ENCODE measurements at places on chromosomes 4 and X.

- DNase-seq: no peak
Observed at GRCh38 chrX:2658585-2659292, 32.4 kb upstream of the CD99 start.

GRCh38 chr4:78975865-78976264, 36.6 kb upstream of the PAQR3 start:
- DNase-seq: peak; percentile 14

- DNase-seq: no peak
Observed at GRCh38 chr4:175988511-175988910, 77.1 kb upstream of the WDR17 start.

- no peak for DNase-seq
Observed at GRCh38 chr4:70437197-70437596, 34.8 kb upstream of the MUC7 start.

DNA sequence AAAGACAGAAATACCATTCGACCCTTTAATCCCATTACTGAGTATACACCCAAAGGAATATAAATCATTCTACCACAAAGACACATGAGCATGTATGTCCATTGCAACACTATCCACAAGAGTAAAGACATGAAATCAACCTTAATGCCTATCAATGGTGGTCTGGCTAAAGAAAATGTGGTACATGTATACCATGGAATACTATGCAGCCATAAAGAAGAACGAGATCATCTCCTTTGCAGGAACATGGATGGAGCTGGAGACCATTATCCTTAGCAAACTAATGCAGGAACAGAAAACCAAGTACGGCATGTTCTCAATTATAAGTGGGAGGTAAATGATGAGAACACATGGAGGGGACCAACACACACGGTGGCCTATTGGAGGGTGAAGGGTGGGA, 7.9 kb downstream of the SCLT1 start:
- DNase-seq: no peak

DNA sequence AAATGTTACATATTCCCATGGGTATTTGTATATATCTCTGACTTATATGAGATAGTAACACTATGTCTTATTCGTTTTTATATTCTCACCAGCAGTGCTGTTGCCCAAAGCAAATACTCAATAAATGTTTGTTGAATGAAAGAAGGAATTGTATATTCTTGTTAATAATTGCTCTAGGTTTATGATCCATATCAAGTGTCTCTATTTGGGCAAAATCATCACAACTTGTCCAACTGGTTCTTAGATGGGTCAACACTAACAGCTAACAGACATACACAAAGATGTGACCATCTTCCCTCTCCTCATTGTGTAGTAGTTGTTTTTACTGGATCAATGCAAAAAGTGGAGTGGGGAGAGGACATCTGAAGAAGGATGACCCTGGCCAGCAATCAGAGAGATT, 6.6 kb upstream of the APLN start:
- no peak for DNase-seq

DNA sequence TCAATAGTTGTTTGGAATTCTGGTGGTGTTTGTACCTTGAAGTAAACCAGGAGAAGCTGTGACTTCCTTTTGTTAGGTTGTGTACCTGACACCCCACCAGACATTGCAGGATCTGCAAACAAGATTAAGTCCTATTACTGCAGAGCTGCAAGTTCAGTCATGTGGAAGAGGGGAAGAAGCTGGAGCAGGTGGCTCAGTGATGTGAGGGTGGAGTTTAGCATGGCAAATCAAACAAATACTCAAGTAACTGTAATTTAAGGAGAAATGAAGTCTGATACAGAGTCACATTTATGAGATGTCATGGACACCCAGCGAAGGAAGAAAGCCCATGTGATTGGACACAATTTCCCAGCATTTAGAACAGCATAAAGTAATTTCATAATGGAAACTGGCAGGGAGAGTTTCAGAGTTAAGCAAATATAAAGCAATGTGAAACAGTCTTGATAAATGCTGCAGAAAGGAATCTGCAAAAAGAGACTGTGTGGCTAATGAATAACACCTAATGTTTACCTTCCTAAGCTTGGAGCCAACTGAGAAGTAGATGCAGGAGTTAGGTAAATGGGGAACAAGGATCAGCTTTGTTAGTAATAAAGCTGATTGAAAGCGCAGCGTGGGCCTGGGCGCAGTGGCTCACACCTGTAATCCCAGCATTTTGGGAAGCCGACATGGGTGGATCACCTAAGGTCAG, 249.1 kb downstream of the GBA3 start:
- peak; percentile 71 for DNase-seq

- no peak for DNase-seq
Observed at GRCh38 chr4:168925789-168926490, 84.1 kb downstream of the CBR4 start.

DNA sequence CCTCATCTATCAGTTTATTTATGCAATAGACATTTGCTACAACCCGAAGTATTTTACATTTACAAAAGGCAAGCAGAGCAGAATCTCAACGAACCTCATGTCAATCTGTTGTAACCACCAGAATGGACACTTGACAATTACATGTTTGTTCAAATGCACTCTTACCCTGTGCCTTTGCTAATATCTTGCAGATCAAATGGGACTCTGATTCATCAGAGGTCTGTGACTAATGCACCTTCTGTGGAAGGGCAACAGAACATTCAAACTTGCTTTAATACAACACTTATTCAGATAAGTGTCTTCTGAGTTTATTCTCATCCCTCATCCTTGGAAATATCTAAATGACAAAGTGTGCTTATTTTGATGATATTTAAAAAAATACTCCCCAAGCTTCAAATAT, 644.7 kb upstream of the PCDH10 start:
- no peak for DNase-seq

DNA sequence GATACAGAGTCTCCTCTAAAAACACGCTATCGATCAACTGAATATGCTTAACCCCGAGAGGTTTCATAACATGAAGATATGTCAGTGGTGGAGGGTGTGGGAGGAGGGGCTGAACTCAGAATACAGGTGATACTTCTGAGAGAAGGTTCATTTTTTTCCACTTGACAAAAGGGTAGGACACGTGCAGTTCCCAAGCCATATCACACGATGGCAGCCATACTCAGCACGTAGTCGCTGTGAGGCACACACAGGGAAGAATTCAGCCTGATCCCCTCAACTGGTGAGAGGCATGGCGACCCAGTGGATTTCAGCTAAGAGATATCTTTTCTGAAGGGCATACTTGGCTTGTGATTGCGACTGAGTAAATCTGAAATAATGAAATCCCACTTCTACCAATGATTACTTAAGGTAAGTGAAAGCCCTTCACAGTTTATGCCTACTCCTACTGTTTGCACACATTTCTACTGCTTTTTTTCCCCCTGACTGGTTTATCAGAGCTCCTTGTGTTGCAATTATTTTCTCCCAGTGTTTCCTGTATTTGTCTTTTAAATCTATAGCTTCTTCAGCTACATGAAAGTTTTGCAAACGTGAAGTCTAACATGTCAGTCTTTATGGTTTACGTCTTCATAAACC, 133.1 kb downstream of the CORIN start:
- peak; percentile 64 for DNase-seq

GRCh38 chrX:135484641-135485289, 35.7 kb upstream of the INTS6L start:
- DNase-seq: peak; percentile 41

DNA sequence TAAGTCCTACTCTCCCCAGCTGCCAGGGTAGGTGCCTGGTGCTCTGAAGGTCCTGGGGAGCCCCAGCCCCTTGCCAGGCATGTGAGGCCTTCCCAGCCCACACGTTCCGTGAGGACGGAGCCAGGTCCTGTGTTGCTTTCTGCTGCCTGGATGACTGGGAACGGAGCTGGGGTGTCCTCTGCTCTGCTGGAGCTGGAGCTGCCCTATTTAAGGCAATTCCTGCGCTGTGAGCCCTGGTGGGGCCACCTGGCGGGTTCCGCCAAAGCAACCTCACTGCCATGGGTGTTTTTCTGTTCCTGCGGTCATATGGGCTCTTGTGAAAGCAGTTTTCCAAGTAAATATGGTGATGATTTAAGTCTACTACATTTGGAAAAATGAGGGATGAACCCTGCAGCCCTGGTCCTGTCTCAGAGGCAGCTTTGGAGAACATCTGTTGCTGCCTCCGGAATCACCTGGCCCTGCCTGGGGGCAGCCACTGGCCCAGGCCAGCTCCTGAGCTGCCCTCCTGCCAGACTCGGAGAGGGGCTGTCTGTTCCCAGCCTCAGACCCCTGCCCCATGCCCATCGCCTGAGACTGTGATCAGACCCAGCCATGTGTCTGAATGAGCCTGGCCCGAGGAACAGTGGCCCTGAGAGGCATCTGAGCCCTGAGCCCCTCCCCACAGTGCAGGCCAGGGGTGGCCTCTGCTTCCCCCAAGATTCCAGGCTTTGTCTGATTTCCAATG, 33.2 kb downstream of the FGFRL1 start:
- no peak for DNase-seq

- no peak for DNase-seq
Observed at GRCh38 chr4:80213117-80213815, 16.0 kb downstream of the PRDM8 start.

DNA sequence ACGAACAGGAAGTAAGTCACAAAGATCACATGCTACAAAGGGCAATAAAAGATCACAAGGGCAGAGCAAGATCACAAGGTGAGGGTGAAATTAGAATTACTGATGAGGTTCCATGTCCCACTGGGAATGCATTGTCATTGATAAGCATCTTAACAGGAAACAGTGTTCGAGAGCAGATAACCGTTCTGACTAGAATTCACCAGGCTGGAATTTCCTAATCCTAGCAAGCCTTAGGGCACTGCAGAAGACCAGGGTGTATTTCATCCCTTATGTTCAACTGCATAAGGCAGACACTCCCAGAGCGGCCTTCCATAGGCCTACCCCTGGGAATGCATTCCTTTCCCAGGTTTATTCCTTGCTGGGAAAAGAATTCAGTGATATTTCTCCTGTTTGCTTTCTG, 980.6 kb upstream of the LCORL start:
- DNase-seq: no peak

- no peak for DNase-seq
Observed at GRCh38 chrX:11138498-11139390, 27.6 kb downstream of the HCCS start.

GRCh38 chr4:110798687-110799086, 175.8 kb upstream of the PITX2 start:
- no peak for DNase-seq

- no peak for DNase-seq
Observed at GRCh38 chr4:76802236-76803021, 95.5 kb downstream of the SOWAHB start.

DNA sequence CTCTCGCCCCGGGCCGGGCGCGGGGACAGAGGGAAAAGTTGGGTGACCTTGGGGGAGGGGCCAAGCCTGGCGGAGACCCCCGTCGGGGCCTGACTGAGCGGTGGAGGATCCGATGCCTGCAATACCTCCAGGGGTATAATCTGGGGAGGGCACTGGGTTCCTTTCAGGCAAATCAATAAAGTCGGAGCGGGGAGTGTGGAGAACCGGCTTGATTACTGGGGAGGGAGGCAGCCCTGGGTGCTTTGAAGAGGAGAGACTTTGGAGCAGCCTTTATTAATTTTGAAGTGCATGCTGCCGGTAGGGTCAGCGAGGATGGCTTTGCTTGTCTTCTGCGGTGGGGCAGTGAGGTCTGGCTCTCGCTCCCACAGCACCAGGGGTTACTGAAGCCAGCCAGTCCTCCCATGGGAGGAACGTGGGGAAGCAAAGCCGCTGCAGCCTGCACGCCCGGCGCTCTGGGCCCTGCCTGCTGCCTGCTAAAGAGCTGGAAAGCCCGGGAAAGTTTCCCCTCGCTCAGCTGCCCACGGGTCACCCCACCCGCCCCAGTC, 403 bp upstream of the LGI2 start:
- peak; percentile 49 for DNase-seq

- DNase-seq: peak; percentile 43
Observed at GRCh38 chr4:109631532-109632108, 71.6 kb downstream of the MCUB start.

- DNase-seq: no peak
Observed at GRCh38 chrX:10085223-10085622, 71.6 kb upstream of the CLCN4 start.

- peak; percentile 30 for DNase-seq
Observed at GRCh38 chr4:171710743-171711142, 102.5 kb upstream of the GALNTL6 start.

GRCh38 chr4:68951078-68951805, at the start of gene UGT2A3:
UGT2A3 (minus strand) TSS chr4:68951804; CDS start chr4:68951760, 44 bp downstream.
- no peak for DNase-seq

DNA sequence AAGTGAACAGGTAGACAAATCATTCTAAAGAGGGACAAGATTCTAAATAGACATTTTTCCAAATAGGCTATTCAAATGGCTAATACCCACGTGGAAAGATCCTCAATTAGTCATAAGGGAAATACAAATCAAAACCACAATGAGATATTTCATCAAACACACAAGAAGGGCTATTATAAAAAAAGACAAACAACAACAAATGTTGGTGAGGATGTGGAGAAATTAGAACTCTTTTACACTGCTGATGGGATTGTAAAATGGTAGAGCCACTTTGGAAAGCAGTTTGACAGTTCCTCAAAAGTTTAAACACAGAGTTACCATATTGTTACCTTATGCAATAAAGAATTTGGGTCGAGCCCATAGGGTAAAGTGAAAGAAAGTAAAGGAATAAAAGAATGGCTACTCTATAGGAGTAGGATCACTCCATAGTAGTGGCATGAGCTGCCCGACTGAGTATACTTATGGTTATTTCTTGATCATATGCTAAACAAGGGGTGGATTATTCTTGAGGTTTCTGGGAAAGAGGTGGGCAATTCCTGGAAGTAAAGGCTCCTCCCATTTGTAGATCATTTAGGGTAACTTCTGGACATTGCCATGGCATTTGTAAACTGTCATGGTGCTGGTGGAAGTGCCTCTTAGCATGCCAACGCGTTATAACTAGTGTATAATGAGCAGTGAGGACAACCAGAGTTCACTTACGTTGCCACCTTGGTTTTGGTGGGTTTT, 58.9 kb upstream of the FAM9C start:
- no peak for DNase-seq
